CD4-positive, alpha-beta T cell treated with Interleukin-6 at 100 ng/mL for 8 hours (primary cell): ENCODE measurements at places on chromosomes 5 and 9.

- no peak for DNase-seq
These were observed 437.0 kb upstream of the TRPC7 start for GRCh38 chr5:136802383-136802782.

DNA sequence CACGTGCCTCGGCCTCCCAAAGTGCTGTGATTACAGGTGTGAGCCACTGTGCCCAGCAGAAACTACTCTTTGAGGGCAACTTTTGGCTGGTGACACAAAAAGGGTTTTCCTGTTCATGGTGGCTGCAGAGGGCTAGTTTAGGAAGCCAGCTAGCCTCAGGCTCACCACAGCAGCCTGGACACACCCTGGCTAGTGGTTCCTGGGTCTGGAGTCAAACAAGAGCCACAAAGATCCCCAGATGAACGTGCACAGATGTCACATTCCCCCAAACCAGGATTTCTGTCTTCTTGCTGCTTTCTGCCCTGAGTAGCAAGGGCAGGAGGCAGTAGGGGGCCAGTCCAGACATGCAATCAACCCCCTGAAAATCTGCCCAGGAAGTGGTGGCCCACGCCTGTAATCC is 6.8 kb downstream of the HBEGF start:
- DNase-seq: no peak

GRCh38 chr9:133969681-133970580 is 22.2 kb downstream of the VAV2 start:
- no peak for DNase-seq

DNA sequence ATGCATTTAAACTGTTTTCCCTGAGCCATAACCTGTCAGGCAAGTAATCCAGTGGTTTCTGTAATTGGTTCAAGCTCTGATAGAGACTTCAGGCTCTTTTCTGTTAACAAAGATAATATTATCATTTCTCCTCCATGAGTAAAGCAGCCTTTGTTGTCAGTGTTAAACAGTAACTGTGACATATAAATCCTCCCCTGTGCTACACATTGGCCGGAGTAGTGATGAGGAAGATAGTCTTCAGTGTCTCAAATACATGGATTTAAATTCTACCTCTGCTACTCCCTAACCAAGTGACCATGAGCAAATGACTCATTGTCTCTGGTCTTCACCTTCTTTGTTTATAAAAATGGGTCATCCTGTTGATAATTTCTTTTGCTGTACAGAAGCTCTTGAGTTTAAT is 615.5 kb upstream of the CHD1 start:
- no peak for DNase-seq

GRCh38 chr5:77128411-77129061 is 41.5 kb upstream of the ZBED3 start:
- no peak for DNase-seq

- no peak for DNase-seq
These were observed 51.5 kb downstream of the PSD2 start for GRCh38 chr5:139847091-139847490.

- DNase-seq: no peak
These were observed 10.2 kb downstream of the ZNF169 start for GRCh38 chr9:94269264-94269663.

GRCh38 chr5:108167174-108167573 is 214.7 kb downstream of the FBXL17 start:
- DNase-seq: no peak

DNA sequence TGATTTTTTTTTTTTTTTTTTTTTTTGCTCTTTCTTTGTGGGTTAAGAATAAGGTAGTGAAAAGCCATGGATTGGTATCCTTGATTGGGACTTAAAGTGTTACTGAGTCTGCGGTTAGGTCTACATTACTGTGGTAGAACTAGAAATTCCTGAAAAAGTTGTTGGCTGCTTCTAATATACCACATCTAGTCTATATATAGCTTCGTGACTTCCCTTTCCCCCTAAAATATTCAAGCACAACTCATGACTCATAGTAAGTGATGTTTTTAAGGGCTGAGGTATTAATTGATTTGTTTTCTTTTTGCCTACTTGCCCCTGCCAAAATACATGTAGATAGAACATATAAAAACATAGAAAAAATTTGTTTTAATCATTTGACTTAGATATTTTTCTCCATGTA is 247.6 kb downstream of the TMEM232 start:
- no peak for DNase-seq
